Globus pallidus (tissue), 1 donor: ENCODE measurements at places on chromosomes 5 and 9.

GRCh38 chr5:134394932-134395331 lies 16.7 kb downstream of the CDKN2AIPNL start:
- no peak for DNase-seq

DNA sequence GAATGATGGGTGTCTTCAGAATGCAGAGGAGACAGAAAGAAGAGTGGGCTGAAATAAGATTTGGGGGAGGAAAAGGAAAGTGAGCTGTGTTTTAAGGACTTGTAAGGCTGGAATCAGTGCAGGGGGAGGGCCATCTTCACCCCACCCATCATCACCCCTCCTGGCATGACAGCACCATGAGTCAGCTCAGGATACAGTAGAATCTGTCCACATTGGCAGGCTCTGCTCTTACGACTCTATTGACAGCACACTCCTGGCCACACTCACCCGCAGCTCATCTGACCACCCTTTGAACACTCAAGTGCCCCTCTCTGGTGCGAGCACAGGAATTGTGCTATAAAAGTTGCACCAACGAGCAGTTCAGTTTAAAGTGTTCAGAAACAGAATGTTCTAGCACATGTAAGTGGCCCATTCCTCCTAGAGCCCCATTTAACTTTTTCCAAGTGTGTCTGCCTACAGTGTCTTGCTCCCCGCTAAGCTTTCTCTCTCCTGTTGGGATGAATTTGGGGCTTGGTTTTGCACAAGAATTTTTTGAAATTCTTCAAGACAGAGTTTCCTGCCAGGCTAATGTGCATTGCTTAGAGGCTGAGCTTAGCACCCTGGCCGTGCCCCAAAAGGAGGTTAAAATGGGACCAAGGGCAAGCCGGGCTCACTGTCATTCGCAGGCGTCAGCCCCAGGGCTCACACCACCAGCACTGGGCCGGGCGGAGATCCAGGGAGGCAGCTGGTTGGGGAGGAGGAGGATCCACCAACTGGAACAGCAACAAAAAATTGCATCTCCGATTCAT lies 12.0 kb downstream of the ADRA1B start:
- no peak for DNase-seq

DNA sequence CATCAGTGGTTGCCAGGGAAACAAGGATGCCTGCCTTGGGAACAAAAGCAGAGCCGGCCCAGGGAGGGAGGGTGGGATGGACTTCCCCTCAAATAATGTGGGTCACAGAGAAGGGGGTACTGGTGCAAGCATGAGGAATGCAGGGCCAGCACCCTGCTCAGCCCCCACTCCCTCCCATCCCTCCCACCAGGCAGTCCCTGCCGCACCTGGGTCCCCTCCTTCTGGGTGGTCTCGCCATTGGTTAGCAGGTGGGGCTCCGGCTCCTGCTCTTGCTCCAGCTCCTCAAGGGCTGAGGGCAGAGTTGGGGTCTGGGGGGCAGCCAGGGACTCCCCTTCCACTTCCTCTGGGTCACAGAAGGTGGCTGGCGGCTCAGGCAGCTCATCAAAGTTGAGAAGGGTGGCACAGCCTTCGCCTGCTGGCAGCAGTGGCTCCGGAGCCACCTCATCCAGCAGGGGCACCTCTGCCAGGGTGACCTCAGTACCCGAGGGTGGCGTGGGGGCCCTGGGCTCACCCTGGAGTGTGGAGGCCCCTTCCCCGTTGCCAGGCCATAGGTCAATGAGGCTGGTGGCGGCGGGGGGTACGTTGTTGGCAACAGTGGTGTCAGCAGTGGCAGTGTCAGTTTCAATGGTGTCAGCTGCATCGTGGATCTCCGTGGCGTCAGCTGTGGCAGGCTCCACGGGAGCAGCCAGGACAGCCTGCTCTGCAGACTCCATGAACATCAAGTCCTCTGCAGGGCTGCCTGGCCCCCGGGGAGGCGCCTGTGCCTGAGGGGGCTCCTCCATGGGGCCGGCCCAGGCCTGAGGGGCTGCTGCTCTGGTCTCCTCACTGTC lies 11.5 kb downstream of the PRR7 start:
- DNase-seq: no peak

- no peak for DNase-seq
Measured at GRCh38 chr9:107683566-107683965, 194.0 kb upstream of the KLF4 start.

- no peak for DNase-seq
Measured at GRCh38 chr5:166088389-166089039, 2202.9 kb upstream of the WWC1 start.

DNA sequence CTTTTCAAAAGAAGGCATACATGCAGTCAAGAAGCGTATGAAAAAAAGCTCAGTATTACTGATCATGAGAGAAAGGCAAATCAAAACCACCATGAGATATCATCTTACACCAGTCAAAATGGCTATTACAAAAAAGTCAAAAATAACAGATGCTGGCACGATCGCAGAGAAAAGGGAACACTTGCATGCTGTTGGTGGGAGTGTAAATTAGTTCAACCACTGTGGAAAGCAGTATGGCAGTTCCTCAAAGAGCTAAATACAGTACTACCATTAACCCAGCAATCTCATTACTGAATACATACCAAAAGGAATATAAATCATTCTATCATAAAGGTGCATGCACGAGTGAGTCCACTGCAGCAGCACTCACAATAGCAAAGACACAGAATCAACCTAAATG lies 24.5 kb downstream of the RETREG1 start:
- DNase-seq: no peak

DNA sequence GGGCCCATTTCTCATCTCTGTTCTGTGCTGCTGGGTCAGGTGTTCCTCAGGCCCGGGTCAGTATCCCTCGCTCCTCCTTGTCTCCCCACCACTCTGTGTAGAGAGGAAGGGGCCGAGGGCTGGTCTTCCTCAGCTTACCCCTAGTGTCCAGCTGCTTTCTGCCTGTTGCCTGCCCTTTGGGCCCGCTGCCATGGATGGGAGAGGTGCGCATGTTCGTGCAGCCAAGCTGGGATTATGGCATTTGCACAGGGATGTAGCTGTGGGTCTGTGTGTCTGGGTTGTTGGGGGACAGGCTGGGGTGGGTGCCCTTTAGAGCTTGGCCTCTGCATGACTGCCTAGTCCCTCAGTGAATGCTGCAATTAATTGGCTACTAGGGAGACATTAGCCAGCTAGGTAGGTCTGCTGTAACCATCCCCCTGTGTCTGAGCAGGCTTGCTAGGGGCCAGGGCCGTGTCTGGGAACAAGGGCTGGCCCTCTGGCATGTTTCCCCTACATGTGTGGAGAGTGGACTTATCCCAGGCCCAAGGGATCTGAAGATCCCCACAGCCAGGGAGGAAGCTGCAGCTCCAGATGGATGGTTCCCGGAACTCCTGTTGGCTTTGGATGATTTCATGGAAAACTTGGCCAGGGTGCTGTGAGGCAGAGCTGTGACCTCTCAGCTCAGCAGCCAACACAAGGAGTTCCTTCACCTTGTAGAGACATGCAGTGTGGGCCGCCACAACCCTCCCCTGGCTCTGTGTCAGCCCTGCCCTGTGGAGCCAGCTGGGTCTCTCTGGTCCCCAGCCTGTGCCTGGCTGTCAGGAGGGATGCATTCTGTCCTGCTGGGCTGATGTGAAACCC lies 161.9 kb downstream of the MACROH2A1 start:
- no peak for DNase-seq

DNA sequence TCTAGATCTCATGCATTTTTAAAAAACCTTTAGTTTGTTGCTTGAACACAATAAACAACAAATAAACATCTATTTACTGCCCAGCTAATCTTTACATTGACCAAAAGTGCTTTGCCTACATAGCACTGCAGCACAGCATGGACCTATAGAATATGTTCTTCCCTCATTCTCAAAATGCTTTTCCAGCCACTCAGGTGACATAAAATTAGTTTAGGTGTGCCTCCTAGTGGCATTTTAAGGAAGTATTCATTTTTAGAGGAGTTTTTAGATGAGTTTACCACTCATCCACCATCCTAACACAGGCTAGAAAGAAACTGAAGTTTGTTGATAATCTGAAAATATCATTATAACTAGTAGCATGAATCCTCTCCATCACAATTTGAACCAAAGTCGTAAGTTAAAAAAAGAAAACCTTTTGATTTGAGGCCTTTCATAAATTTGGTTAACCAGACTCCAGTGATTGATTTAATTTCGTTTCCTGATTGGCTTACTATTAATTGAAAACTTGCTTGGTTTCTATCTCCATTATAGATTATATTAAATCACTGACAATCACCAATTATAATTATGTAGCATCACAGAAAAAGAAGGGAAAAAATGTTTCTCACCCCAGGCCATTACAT lies 12.6 kb downstream of the PLGRKT start:
- no peak for DNase-seq

GRCh38 chr9:110641293-110641692 lies 27.3 kb upstream of the MUSK start:
- no peak for DNase-seq

GRCh38 chr5:17373406-17373805 lies 124.6 kb upstream of the TAF11L2 start:
- DNase-seq: peak; percentile 20

GRCh38 chr5:16673241-16674201 lies 56.7 kb upstream of the RETREG1 start:
- DNase-seq: peak; percentile 50

- DNase-seq: no peak
Measured at GRCh38 chr5:35232124-35232523, 1.8 kb upstream of the PRLR start.

- DNase-seq: no peak
Measured at GRCh38 chr5:78992146-78992545, 7.0 kb upstream of the ARSB start.

- DNase-seq: no peak
Measured at GRCh38 chr9:101693546-101694336, 44.7 kb downstream of the GRIN3A start.

GRCh38 chr5:139655727-139656271 lies 7.7 kb downstream of the CXXC5 start:
- DNase-seq: peak; percentile 69

GRCh38 chr9:18405240-18405639 lies 68.7 kb upstream of the ADAMTSL1 start:
- no peak for DNase-seq
